ENCODE measurements at places on chromosomes 16 and 17.

GRCh38 chr17:18966831-18967624 lies 15.1 kb downstream of the SLC5A10 start:
- no peak for DNase-seq

DNA sequence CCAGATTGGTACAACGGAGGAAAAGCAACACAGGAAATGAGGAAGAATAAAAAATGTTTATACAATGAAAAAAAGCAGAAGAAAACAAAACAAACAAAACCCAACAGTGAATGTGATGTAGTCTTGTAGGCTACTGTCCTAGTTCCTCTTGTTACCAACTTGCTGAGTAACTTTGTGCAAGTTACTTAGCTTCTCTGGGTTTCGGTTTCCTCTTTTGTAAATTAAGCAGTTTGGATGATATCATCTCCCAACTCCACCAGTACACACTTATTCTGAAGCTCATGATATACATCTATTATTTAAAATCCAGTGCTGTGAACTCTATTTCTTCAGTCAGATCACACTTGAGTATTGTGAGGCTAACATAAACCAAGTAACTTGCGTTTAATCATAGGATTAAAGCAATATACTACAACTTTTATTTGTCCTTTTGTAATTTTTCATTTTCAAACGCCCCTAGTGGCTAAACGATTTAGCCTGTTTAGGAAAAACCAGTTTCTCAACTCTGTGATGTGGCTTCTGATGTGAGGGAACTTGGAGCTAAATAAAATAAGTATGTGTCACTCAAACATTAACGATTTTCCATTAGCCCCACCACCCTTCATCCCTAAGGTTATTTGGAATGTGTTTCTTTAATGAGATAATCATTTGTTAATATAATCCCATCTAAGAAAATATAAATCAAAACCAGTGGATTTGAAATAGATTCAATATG lies 1.4 kb upstream of the UNK start:
- no peak for DNase-seq

- DNase-seq = peak; percentile 90
Observed at GRCh38 chr16:46757339-46758050, 9.4 kb upstream of the MYLK3 start.

GRCh38 chr16:77822661-77823060 lies 34.3 kb downstream of the VAT1L start:
- DNase-seq = no peak

GRCh38 chr17:77675816-77676215 lies 282.7 kb upstream of the TNRC6C start:
- DNase-seq = no peak

GRCh38 chr16:66091471-66091891 lies 275.0 kb upstream of the CDH5 start:
- no peak for DNase-seq

- DNase-seq = no peak
Observed at GRCh38 chr17:18009609-18010420, 29.2 kb downstream of the ATPAF2 start.

- DNase-seq = no peak
Observed at GRCh38 chr17:30230596-30231125, 4.8 kb downstream of the SLC6A4 start.

- no peak for DNase-seq
Observed at GRCh38 chr16:22337849-22338635, 36.4 kb downstream of the CDR2 start.

- no peak for DNase-seq
Observed at GRCh38 chr16:68776821-68777485, 39.9 kb downstream of the CDH1 start.

- DNase-seq = no peak
Observed at GRCh38 chr17:42202159-42202558, 7.9 kb upstream of the GHDC start.

DNA sequence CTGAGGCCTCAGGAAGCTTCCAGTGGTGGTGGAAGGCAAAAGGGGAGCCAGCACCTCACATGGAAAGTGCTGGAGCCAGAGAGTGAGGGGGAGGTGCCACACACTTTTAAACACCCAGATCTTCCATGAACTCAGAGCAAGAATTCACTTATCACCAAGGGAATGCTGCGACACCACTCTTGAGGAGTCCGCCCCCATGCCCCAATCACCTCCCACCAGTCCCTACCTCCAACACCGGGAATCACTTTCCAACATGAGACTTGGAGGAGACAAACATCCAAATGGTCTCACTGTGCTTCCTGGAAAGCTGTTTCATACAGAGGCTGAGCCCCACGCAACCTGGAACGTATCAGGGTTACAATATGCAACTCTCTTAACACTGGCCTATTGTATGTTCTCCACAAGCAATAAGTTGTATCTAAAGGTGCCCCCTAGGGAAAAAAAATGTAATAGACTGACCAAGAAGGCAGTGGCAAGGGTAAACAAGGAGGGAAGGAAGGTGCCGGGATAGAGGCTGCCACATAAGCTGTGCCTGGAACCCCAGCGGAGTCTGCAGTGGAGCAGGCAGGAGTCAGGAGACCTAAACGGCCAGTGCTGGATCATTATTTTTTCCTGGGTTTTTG lies 106.7 kb upstream of the FOXF1 start:
- DNase-seq = no peak
